ENCODE measurements at places on chromosomes 13 and 19.

GRCh38 chr19:12785431-12786031 lies 5.8 kb upstream of the JUNB start:
- no peak for DNase-seq

DNA sequence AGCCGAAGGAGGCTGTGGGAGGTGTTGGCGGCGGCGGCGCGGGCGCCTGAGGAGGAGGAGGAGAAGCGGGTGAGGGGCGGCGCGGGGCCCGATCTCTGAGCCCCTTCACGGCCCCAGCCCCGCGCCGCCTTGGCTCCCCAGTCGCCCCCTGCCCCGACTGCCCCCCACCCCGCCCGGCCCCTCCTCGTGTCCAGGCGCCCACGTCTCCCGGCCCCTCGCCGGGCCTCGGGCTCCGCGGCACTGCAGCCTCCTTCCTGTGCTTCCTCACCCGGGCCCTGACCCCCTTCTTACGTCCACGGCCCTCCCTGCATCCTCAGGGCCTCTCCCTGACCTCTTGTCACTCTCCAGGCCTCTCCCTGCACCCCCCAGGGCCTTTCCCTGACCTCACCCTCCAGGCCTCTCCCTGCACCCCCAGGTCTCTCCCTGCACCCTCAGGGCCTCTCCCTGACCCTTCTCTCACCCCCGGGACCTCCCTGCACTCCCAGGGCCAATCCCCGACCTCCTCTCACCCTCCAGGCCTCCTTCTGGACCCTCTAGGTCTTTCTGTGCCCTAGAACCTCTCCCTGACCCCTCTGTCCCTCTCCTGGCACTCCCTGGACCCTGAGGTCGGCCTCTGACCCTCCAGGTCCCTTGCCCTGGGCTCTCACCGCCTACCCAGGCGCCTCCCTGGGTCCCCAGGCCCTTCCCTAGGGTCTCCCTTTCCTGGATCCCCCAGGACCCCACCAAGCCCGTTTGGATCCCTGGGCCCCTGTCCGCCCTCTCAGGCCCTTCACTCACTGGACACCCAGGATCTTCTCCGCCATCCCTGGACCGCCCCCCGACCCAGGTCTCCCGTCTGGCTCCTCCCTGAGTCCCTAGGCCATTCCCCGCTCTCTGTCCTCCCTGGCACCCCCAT lies 460 bp downstream of the KMT5C start:
- DNase-seq, result no peak

- no peak for DNase-seq
Observed at GRCh38 chr13:26705536-26705935, 55.0 kb downstream of the GPR12 start.

- DNase-seq, result no peak
Observed at GRCh38 chr13:59721926-59722910, 441.5 kb downstream of the DIAPH3 start.

DNA sequence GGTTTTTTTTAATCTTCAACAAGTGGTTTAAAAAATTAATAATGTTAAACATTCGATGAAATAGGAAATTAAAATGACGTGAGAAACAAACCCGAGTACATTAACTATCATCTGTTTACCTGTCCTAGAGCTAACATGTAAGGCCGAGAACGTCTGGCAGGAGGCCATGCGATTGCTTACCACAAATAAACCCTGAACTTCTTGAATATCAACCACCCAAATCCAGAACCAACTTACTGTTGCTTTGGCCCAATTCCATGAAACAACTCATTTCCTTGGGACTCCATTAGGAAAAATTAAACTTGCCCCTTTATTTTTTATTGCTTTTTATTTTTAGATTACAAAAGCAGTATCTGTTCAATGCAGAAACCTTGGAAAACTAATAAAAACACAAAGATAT lies 228.9 kb upstream of the IRS2 start:
- DNase-seq, result peak; percentile 36

DNA sequence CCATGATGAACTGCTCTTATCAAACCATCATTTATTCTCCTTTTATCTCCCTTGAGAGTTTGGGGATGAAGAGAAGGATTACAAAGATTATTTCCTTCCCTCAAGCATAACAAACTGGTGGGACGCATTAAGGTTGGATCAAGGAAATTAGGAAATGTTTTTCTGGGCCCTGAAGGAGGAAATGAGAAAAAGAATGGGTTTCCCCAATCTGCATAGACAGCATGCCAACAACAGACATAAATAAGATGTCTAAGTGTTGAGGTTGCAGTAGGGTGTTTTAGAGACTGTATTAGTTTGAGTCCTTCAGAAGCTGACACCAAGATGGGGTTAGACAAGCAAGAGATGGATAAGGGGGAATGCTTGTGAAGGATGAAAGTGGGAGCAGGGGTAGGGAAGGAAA lies 7.3 kb downstream of the EPSTI1 start:
- DNase-seq, result no peak

GRCh38 chr13:50162567-50162966 lies 147.3 kb downstream of the KCNRG start:
- no peak for DNase-seq

DNA sequence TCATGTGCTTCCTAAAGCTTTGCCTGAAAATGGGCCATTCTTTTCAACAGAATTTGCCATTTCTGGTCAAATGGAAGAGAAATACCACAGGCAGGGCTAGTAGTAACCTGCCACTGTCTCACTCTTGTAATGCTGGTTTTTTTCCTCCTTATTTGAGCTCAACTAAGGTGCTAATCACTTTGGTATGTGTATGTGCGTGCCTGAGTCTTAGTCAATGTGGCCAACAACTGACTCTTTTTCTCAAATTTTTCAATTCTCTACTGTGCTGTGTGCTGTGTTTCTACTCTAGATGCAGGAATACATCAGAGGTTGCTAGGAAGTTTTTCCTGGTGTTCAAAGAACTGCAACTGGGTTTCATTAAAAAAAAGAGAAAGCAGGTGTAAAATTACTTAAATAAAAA lies 870.2 kb downstream of the EFNB2 start:
- DNase-seq, result no peak

- DNase-seq, result no peak
Observed at GRCh38 chr13:98913741-98914140, 64.1 kb downstream of the DOCK9 start.

- no peak for DNase-seq
Observed at GRCh38 chr19:4388337-4389063, 11.8 kb downstream of the SH3GL1 start.

- no peak for DNase-seq
Observed at GRCh38 chr13:32889986-32890565, 126.1 kb upstream of the KL start.

GRCh38 chr13:99294958-99295357 lies 12.2 kb downstream of the GPR183 start:
- no peak for DNase-seq

GRCh38 chr19:36573895-36574720 lies 1.0 kb upstream of the ZNF529 start:
- no peak for DNase-seq

DNA sequence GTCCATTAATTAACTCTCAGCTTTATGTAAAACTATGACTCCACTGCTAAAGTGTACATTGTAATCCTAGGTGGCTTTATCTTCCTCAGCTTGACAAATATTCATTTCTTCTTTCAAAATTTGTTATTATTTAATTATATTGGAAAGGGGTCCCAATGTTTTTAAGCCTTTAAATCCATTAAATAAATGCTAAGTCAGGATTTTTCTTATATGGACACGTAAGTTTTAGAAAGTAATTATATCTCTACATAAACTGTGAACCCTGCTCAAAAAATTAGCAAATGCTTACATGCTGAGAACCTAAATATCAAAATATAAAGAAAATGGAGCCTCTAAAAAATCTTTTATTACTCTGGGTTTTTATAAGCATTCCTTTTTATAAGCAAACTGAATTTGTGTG lies 78.2 kb upstream of the MIR17HG start:
- no peak for DNase-seq

DNA sequence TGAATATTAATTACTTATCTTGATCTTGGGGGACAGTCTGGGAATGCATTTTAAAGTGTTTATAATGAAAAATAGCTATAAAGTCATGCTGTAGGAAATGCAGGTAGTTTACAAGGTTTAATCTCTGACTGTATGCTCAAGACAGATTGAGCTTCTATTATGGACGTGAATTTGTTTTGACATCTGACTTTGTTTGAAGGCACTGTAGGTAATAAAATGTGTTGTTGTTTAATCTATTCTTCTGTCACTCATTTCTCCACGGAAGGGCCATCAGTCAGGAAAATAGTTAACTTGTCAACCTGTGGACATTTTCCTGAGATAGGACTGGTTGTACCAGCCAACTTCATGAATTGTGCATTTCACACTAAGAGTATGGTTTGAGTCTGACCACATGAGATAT lies 893.1 kb upstream of the SLITRK6 start:
- DNase-seq, result no peak

DNA sequence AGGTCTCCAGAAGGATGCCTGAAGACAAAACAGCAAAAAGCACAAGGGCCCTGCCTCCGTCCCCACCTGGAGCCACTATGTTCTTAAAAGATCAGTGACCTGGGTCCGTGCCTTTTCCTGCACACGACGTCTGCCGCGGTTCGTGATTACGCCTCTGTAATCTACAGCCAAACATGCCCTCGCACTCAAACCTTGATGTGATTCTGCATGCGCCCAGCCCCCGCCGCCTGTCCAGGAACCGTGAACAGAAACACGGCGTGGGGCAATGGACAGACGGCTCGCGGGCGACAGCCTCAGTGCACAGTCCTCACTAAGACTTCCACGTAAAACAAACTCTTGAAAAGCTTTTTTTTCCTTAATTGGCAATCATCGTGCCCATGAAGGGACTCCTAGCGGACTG lies 15.5 kb downstream of the C13orf46 start:
- no peak for DNase-seq

DNA sequence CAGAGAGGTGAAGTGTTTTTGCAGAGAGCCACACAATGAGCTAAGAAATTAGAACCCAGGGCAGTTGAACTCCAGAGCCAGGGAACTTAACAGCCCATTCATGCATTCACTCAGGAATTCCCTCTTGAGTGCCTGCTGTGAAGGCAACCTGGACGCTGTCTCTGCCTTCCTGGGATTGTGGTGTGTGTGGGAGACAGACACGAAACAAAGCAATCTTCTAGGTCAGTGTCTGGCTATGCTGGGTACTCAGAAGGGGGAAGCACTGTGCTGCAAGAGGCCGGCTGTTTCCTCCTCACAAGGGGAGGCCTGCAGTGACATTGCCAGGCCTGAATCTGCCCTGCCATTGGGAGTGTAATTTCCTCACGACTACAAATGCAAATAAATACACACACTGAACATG lies 9.7 kb downstream of the BCKDHA start:
- DNase-seq, result no peak

DNA sequence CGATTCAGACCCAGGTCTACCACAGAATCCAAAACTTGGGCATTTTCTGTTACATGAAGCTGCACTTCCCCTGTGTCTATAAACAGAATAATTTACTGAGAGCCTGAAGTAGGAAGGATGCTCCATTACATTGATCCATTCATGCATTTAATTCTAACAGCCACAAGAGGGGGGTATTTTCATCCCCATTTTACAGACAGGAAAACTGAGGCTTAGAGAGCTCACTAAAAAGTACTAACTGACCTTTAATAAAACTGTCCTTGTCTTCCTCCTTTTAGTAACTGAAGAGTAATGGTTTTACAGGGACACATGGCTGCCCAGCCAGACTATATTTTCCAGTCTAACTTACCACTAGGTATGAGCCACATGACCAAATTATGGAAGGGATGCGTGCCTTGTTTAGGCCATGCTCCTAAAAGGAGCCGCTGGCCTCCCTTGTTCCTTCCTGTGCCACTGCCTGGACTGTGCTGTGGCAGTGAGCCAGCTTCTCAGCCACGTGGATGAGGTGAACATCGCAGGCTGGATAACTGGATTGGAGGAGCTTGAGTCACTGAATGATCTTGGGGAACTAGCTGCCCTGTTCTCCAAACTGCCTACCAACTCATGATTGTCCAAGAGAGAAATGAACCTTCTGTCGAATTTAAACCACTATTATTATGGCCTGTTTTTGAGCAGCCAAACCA lies 108.3 kb downstream of the DOCK9 start:
- no peak for DNase-seq

- no peak for DNase-seq
Observed at GRCh38 chr19:8473648-8474476, 28.6 kb downstream of the PRAM1 start.

- no peak for DNase-seq
Observed at GRCh38 chr19:17654993-17655392, 33.2 kb downstream of the UNC13A start.

DNA sequence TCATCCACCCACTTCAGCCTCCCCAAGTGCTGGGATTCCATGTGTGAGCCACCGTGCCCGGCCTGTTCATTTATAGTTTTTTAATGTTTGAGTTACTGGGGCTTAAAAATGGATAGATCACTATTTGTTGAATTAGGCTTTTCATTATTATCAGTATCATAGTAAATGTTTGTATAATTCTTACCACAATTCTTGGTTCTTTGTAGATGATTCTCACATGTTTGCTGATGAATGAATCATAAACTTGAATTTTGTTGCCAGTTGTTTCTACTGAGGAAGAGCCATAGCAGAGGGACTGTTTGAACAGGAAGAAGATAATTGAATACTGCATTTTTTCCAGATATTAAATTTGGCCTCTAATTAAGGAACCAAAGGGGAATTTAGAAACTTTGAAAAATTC lies 2.6 kb upstream of the LPAR6 start:
- DNase-seq, result no peak

GRCh38 chr13:87089391-87089790 lies 581.8 kb upstream of the SLITRK5 start:
- no peak for DNase-seq

DNA sequence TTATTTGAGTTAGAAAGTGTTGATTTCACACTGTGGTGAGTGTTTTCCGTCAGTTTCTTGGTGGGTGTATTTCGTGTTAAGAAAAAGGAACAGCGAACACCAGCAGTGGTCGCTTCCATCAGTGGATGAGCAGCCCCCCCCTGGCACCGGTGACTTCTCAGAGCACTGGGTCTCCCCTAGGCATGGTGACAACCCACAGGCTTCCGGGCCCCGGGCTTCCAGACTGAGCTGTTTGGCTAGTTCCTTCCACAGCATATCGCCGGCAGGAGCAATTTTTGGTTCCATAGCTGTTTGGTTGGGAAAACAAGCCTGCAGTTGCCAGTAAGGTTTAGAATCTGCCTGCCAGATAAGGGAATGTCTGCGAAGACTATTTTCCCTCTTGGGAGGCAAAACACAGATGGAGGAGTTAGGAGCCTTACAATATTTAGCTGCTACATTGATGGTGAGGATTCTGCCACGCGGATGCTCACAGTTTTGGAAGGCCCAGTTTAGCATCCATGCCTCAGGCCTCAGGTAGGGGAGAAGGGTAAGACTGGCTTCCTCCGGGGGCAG lies 18.7 kb upstream of the ZNF536 start:
- DNase-seq, result no peak

GRCh38 chr19:325173-325936 lies 19.2 kb downstream of the MIER2 start:
- DNase-seq, result no peak

- no peak for DNase-seq
Observed at GRCh38 chr13:27024074-27024461, 147.5 kb downstream of the USP12 start.

Measured in NCI-H510A (cell line).